HFF-Myc (cell line): ENCODE measurements at places on chromosomes 13 and 19.

- peak; percentile 4 for DNase-seq
These were observed 57.9 kb upstream of the VSTM2B start for GRCh38 chr19:29467824-29468401.

DNA sequence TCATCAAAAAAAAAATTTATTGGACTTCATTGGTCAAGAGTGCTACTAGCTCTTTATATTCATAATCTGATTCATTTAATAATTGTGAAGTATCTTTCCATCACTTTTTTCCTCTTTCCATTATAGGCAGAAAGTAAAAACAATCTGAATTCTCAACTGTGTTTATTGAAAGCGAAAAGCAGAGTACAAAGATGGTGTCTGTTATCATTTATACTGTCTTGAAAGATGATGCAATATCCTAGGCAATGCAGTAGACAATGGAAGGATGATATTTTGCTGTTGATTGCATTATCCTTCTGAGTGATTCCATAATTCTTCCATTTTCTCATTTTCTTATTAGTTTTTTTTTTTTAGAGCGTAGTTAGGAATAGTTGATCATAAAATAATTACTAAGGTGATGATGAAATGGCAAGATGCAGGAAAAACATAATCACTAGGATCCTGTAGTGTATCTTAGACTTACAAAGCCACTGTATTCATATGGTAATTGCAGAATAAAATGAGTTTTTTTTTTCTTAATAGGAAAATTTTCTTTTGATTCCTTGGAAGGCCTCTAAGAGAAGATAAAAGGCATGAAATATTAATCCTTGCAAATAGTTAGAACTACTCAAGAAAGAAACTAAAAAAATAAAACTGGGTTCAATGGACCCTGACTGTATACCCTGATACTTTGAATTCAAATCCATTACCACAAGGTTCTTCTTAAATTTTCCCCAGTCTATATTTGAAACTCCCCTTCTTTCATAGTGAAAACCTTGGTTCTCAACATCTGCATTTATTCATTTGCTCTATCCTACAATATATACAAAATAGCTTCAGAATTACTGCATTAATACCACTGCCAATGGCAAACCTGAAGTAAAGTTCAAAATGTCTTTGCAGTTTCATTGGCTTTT lies 11.6 kb downstream of the URI1 start:
- DNase-seq: no peak

DNA sequence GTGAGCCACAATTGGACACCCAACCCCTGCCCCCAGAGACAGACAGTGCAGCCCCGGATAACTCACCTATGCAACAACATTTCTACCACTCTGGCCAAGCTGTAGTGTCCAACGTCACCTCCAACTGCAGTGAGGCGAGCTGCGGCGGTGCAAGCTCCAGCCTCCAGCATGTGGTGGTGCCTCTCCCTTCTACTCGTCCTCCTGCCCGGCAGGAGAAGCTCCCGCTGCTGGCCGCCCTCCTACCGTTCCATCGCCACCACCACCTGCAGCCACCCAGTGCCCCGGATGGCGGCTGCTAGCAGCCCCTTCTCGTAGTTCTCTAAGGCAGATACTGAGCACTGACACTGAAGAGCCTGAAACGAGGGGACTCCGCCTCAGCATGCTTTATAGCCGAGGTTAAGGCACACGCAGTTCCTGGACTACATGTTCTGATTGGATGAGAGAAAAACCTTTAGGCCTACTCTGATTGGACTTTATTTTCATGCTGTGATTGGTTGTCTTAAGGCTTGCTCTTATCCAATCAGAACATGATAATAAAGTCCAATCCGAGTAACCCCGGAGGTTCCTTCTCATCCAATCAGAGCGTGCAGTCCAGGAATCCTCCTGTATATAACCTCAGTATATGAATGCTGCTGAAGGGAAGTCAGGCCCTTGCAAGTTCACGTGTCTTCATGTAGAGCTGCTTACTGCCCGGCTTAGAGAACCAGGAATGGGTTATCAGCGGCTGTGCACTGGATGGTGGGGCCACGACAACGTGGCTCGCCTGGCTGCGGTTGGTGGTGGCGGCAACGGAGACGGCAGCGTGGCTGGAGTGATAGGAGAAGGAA lies 63.5 kb downstream of the TUBA3C start:
- DNase-seq: no peak

DNA sequence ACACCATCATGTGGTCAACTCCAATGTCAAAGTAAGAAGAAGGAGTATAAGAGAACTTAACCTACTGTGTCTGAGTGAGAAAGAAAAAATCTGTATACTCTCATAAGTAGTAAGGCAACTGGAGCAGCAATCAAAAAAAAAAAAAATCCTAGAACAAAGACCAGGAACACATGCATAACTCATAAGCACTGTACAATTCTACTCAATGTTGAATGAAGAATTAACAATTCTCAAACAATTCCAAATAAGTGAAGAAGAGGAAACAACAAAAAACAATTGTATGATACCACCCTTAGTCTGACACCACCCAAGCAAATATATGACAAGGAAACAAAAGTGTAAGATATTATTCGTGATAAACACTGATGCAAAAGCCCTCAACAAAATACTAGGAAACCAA lies 24.6 kb downstream of the ZNF160 start:
- DNase-seq: no peak

DNA sequence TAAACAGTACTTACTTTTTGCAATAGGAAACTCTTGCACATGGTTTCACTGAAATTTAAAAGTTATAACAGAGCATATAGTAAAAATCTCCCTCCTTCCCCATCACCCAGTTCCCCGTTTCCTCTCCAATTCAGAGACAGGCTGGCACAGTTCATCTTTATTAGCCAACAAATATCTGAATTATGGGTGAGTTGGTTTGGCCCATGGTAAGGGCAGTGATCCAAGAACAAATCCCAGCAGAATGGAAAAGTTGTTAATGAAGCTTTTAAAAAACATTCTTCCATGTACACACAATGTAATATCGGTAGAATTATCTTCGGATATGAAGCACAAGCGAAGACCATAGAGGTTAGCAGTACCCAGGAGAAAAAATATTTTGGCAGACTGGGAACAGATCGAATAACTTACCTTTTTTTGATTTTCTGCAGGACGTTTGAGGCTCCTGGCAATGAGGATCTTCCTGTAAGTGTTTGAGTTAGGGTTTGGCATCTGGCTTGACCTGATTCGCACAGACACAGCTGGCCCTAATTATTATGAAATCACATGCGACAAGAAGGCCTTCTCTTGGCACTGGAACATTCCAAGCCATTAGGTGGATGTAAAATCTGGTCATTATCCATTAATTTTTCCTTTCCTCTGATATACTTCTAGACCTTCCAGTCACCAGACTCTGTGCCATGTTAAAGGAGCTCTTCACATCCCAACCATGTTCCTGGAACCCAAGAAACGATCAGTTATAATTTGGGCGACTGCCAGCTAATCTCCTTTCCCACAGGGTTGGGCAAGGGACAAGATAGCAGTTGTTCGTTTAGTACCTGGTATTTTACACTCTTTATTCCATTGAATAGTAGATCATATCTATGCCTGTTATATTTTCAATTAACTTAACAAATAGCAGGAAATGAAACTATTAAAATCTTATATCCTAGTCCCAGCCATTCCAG lies 139.4 kb upstream of the TSC22D1 start:
- peak; percentile 47 for DNase-seq

DNA sequence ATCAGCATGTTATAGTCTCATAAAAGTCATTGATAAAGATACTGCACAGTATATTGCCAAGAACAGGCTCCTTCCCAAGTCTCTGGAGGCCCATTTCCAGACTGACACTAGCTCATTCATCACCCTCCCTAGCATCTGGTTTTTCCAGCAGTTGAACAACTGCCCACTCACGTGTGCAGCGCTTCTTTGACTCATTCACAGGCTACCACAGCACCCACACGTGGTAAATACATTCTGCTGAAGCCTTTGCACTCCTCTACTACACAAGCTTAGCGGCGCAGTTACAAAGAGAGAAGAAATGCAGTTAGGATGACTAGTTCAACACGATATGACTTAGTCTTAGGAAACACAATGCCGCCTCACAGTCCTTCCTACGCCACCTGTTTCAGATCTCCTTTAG lies 87.7 kb downstream of the DOCK9 start:
- DNase-seq: peak; percentile 87

DNA sequence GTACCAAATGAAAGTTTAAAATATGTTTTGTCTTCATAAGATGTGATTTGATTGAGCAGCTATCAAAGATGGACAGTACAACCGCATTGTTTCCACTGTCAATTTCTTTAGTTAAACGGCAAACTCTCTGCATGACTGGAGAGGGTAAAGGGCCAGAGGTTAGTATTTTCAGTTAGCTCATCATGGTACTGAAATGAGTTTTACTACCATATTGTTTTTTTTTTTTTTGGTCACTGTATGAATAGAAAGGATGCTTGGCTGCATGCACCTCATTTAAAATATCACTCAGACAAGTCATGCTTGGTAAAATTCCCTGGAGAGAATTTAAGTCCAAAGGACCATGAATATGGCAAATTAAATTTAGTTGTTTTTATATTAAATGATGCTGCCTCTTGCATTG lies 942.1 kb upstream of the SPRY2 start:
- no peak for DNase-seq

DNA sequence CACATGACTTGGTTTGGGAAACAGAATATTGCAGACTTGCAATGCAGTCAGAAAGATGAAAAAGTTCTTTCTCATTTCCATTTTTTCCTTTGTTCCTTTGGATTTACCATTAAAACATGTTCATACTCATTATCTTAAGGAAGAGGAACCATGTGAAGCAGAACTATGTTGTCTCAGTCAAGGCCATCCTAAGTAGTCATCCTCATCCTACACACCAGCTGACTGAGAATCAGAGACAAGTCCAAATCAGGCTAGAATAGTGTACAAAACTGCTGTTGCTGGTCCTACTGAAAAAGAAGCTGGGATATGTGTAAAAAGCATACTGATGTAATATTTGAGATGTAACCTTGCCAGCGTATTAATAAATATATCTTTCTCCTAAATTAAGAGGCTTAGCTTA lies 433.4 kb downstream of the SLITRK5 start:
- no peak for DNase-seq

GRCh38 chr19:22919946-22920345 lies 83.0 kb downstream of the ZNF728 start:
- DNase-seq: no peak

DNA sequence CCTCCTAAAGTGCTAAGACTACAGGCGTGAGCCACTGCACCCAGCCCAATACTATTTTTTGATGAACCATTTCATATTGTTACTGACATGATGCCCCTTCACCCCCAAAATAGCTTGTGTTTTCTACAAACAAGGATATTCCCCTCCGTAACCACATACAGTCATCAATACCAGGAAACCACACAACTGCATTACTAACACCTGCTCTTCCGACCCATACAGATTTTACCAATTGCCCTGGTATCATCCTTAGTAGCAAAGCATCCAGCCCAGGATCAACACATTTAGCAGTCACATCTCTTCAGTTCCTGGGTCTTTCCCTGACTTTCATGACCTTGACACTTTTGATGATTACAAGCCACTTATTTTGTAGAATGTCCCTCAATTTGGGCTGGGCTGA lies 33.6 kb downstream of the KCTD15 start:
- DNase-seq: no peak

GRCh38 chr13:84139561-84140158 lies 257.4 kb upstream of the SLITRK1 start:
- DNase-seq: no peak

GRCh38 chr13:57996717-57997116 lies 365.2 kb downstream of the PCDH17 start:
- no peak for DNase-seq

GRCh38 chr19:10471909-10472308 lies 31.2 kb downstream of the KEAP1 start:
- DNase-seq: no peak

DNA sequence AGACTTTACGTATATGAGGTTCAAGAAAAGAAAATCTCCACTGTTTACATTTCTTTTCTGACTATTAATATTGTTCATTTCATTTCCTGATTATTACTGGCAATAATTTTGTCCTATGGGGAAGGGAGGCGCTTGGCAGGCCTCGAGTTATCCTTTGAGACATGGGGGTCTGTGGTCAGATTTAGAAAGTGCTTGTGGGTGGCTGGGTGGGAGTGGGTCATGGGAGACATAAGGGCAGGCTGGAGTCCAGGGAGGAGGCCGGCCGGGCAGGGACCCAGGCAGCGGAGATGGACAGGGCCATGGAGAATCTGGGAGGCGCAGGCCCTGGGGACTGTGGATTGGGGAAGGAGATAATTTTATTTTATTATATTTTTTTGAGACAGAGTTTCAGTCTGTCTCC lies 40.1 kb downstream of the LTBP4 start:
- DNase-seq: no peak

GRCh38 chr13:82803341-82803740 lies 1078.9 kb downstream of the SLITRK1 start:
- no peak for DNase-seq

DNA sequence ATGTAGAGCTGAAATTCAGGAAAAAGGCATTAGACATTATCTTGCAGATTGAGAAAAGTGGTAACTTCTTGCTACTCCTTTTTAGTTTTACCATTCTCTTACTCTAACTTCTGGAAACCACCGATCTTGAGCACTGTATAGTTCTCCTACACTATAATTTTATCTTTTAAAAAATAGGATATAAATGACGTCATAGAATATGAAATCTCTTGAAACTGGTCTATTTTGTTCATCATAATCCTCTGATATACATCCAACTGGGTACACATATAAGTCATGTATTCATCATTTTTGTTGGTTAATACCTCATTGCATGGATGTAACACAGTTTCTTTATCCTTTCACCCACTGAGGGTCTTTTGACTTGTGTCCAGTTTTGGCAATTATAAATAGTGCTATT lies 629.9 kb upstream of the PRR20A start:
- DNase-seq: no peak

GRCh38 chr19:45010306-45010705 lies 9.0 kb downstream of the RELB start:
- no peak for DNase-seq
